T-helper 2 cell (primary cell): ENCODE measurements at places on chromosomes 5 and 9.

- no peak for DNase-seq
Observed at GRCh38 chr9:100083448-100084127, 15.2 kb downstream of the ERP44 start.

GRCh38 chr9:69483886-69484422, 158.9 kb downstream of the ENTREP1 start:
- no peak for DNase-seq

GRCh38 chr5:148491015-148491792, 107.4 kb downstream of the FBXO38 start:
- no peak for DNase-seq

DNA sequence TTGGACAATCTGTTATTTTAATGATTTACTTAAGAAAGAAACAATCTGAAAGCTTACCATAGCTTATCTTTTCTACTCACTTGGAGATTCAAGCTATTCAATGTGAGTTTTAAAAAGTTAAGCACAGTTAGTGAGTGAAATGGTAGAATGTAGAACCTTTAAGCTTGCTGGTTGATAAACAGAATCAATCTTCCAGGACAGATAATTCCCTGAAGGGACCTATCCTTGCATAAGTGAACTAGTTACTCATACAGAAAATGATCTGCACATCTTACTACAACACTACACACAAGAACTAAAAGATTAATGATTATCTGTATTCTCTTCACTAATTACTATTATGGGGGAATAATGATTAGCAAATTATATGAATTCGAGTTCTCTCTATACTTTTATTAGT, 165.6 kb downstream of the PALM2AKAP2 start:
- no peak for DNase-seq

GRCh38 chr5:1867114-1867814, 15.5 kb downstream of the IRX4 start:
- no peak for DNase-seq

GRCh38 chr9:134188386-134189144, 24.2 kb upstream of the RNU6ATAC start:
- no peak for DNase-seq

GRCh38 chr5:40578501-40579451, 100.9 kb upstream of the PTGER4 start:
- no peak for DNase-seq

- no peak for DNase-seq
Observed at GRCh38 chr9:31304576-31304975, 1079.9 kb upstream of the ACO1 start.

- DNase-seq: no peak
Observed at GRCh38 chr9:127585161-127585819, 26.8 kb upstream of the STXBP1 start.

- DNase-seq: no peak
Observed at GRCh38 chr9:23754551-23754950, 71.5 kb downstream of the ELAVL2 start.

GRCh38 chr9:107674721-107675277, 185.2 kb upstream of the KLF4 start:
- no peak for DNase-seq

GRCh38 chr5:8577792-8578191, 708.8 kb downstream of the MTRR start:
- DNase-seq: no peak
